Posterior vena cava (tissue), 2 donors: ENCODE measurements at places on chromosomes 1 and 21. TPM values are rescaled to one million over a fixed set of nuclear protein-coding genes. Genes with fewer than 3 reads are reported as not detected.

Gene ZBTB8A
- total RNA-seq, result 10.4 TPM

- no peak for DNase-seq
Observed at GRCh38 chr1:224264321-224264720, 65.7 kb downstream of the NVL start.

- no peak for DNase-seq
Observed at GRCh38 chr1:164712131-164713036, 153.4 kb downstream of the PBX1 start.

- peak; percentile 56 for DNase-seq
Observed at GRCh38 chr1:41674522-41674921, 190.0 kb upstream of the EDN2 start.

GRCh38 chr1:3403011-3403345 is 51.5 kb upstream of the ARHGEF16 start:
- DNase-seq, result no peak

DNA sequence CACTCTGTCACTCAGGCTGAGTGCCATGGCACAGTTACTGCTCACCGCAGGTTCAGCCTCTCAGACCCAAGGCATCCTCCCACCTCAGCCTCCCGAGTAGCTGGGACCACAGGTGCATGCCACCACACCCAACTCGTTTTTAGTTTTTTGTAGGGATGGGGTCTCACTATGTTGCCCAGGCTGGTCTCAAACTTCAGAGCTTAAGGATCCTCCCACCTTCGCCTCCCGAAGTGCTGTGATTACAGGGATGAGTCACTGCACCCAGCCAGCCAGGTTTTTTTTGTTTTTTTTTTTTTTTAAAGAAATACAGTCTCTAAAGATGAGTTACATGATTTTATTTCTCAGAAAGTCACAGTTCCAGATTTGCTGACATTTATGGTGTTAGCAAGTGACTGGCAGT is 29.0 kb downstream of the BACE2 start:
- no peak for DNase-seq

DNA sequence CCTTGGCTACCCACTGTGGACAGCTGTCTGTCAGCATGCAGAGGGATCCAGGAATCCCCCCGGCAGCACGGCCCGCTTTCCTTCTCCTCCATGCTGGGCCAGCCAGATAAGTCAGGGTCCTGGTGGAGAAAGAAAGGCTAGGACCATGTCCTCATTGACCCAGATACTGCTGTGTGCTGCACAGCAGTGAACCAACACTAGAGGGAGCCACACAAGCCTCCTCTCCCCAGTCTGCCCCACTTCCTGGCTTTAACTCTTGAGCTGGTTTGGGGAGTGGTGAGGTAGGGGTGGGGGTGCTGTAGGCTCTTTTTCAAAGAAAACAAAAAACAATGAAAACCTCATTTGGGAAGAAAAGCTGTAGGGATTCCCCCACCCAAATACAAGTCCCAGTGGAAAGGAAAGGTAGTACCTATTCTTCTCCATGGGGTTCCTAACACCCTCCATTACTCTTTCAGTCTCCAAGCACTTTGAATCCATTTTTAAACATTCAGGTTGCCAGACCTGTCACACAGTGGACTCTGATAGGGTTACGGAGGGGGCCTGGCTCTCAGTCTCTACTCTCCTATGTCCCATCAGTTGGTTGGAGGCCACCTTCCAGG is 84.9 kb upstream of the CD1D start:
- no peak for DNase-seq

DNA sequence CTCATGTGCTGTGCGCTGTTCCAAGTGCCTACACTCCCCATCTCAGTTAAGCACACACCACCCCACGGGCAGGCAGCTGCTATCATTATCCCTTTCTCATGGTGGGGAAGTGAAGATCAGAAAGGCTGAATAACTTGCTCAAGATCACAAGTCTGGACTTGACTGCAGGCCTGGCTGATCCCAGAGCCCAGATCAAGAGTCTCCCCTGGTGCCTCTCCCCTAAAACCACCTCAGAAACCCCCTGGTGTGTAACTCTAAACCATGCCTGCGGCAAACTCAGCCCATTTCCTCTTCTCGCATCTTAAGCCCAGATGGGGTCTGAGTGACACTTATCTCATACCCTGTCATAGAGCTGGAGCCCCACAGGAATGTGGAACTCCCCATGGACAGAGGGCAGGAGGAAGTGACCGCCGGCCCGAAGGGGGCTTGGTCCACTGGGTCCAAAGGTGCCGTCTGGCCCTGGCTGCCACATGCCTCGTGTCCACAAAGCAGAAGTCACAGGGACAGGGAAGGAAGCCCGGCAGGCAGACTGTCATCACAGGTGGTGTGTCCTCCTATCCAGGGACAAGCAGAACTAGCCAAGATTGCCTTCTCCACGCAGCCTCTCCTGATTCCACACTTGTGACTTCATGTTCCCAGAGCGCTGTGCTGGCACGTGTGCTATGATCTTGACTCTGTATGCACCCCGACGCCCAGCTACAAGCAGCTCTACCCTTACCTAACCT is 92.1 kb downstream of the SYF2 start:
- DNase-seq, result no peak
